ENCODE measurements at places on chromosomes 6 and 20.

- no peak for DNase-seq
Observed at GRCh38 chr6:71106276-71106675, 149.4 kb upstream of the B3GAT2 start.

DNA sequence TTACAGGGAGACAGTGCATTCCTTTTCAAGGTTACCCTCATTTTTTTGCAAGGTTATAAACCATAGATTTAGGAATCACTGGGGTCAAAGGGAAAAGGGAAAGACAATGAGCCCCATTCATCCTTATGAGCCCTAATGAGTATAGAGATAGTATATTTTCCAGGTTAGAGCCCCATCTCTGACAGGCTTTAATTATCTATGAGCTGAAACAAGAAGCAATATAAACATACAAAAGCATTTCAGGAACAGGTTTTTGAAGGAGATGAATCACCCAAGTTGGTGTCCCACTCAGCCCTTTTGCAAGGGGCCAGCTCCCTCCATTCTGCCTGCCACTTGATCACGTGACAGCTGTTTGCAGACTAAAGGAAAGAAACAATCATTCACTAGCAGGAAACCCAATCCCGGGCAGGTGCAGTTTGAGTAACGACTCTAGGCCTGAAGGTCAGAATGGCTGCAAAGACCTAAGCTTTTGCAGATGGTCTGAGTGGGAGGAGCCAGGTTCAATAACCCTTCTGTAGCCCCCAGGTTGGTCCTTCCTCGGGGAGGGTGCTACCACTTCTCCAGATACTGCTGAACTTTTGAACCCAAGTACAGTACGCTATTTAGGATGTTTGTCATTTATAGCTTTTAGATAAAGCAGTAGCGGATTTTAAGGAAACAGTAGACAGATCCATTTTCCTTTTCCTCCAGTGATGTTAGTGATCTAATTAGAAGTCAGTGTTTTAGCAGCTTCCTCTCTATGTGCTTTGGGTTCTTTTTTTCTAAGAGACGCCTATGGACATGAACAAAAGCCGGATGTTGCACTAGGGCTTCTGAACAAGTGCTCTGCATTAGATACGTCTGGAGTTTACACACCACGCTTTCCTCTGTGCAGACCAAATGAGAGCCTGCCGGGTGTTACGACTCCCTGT is 253.2 kb downstream of the SOX4 start:
- peak; percentile 41 for DNase-seq

- DNase-seq = no peak
Observed at GRCh38 chr20:53760025-53760441, 166.4 kb upstream of the ZNF217 start.

- no peak for DNase-seq
Observed at GRCh38 chr6:75746221-75746620, 2.8 kb upstream of the MYO6 start.

- DNase-seq = no peak
Observed at GRCh38 chr20:32777177-32777956, 15.2 kb downstream of the DNMT3B start.

- DNase-seq = no peak
Observed at GRCh38 chr6:79031821-79032590, 46.0 kb downstream of the PHIP start.

DNA sequence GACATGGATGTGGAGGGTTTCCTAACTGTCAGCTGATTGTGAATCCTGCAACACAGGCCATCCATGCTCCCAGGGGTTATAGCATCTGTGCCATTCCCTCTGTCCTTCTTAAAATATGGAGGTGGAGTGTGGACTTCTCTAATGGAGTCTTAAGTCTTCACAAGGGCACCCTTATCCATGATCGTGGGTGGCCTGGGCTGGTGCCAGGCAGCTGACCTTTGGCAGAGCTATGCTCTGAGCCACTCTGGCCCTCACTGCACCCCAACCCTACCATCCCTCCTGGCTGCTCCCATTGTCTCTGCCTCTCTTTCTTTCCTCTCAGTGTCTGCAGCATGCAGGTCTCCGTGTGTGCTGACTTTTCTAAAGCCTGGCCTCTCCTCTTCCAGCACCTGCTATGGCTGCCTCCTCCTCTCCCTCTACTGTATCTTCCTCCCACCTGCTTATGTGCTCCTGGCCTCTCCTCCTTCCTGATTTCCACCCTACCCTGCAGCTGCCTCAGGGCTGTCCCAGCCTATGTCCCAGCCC is 11.2 kb upstream of the PCMTD2 start:
- DNase-seq = no peak

GRCh38 chr6:154448448-154449096 is 61.9 kb downstream of the CNKSR3 start:
- DNase-seq = no peak

DNA sequence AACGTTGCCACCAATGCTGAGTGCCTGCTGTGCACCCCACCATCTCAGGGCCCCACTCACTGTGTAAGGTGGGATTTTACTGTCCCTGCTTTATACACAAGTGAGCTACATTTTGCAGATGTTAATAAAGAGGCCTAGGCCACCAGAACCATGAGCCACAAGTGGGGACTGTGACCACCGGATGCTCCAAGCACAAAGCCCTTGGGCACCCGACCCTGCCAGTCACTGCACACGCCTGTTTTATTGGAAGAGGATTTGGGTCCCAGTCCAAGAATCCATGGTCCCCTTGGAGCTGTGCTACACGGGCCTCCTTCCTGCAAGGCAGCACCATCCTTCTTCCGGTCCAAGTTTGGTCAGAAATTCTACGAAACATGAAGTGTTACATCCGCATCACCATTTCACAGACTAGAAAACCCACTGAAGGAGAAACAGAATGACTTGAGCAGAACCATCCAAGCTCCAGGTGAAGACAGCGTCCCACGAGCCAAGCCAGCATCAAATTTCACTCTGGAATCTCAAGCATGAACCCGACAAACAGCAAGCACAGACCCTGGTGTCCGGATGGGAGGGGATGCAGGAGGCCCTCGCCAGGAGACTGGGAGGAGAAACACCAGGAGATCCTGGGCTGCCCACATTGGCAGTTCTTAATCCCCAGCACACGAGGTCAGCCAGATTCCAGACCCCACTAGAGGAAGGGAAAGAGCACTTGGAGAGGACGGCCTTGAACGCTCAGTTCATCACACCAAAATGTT is 226.9 kb downstream of the DLL1 start:
- no peak for DNase-seq

DNA sequence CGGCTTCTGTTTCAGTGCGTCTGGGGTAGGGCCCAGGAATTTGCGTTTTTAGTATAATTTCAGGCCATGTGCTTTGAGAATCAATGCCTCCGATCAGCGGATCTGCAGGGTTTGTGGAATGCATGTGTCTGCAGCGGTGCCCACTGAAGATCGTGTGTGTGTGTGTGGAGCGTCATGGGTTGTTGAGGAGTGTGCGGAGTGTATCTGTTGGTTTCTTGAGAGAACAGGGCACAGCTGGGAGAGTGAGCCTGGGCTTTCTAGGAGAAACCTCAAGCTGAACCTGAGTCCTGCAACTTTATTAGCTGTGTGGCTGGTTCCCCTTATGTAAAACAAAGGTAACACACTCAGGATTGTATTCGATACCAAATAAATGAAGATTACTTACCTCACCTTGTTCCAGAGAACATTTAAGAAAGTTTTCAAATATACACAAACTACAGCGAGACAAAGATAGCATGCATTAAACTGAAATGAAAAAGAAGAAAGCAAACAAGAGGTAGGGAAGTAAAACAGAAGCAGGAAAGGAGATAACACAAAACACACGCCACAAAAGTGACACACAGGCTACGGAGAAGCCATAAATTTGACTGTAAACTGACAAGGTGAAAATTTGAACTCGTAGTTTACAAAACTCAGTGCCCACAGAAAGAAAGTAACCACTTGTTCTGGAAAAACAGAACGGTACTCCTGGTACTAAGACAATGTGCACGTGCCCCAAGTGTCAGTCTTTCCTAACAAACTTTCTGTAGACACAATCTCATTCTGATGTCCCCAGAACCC is 28.8 kb downstream of the PDE10A start:
- DNase-seq = no peak

DNA sequence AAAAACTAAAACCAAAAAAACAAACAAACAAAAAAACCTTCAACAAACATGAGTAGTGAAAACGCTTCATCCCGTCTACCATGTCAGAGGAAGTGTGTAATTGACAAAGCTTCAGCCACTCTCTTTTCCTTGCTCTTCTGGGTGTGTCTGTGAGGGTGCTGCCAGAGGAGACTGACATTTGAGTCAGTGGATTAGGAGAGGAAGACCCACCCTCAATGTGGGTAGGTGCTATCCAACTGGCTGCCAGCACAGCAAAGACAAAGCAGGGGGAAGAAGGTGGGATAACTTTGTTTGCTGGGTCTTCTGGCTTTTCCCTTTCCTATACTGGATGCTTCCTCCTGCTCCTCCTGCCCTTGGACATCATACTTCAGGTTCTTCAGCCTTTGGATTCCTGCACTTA is 145.6 kb downstream of the TASP1 start:
- no peak for DNase-seq

GRCh38 chr6:169162752-169163407 is 90.8 kb downstream of the THBS2 start:
- peak; percentile 24 for DNase-seq

DNA sequence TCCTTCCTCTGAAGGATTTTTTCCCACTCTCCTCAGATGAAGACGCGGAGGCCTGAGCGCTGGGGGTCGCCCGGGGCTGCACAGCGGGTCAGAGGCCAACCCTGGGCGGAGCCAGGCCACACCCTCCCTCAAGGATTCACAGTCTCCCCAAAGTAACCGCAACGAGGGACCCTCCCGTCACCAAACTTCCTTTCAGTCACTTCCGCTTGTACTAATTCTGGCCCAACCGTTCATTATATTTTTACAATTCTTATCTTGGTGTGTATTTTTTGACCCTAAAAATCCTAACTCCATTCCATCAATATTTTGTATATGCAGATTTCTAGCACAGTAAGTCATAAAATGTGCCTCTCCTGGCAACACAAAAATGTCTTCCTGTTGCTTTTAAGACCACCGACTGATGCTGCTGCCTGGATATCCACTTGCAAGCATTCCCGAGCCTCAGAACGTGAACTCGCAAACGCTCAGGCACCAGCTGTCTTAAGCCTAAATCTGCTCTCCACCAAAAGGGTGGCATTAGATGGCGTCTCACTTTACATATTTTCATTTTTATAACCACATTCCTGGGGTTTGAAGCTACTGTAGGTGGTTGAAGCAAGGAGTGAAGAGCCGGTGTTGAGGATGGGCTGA is 128.0 kb downstream of the DLL1 start:
- no peak for DNase-seq

GRCh38 chr6:168160506-168161370 is 81.7 kb upstream of the FRMD1 start:
- DNase-seq = no peak

DNA sequence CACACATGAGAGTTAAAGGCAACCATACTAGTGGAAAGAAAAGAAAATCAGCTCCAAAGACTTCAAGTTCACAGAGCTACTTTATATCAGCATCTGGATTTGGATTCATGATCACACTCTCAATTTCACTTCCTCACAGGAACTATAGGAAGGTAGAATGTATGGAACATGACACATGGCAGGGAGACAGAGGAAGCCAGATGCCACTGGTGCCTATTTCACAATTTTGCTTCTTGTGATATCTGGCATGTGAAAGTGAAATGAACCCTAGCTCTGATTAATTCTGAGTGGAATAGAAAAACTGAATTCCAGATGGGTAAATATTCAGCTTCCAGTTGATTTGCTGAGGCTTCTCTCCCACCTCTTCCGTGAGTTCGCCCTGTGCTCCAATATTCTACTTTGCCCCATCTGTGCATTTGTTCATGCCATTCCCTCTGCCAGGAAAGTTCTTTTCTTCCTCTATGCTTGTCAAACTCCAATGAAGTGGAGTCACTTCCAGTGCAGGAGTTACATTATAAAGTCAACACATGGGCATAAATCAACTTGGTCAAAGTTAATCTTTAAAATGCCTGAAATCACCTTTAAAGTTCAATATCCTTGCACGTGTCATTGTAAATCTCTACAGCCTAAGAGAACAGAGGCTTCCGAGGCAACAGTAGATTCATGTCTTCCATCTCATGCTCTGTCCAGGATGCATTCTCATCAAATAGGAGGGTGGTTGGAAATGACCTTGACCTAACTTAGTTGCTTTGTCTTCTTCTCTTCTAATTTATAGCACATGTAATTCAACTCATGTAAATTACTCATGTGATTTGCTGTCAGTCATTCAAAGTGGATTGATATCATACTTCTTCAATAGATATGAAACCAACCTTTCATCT is 275.3 kb downstream of the HIVEP2 start:
- no peak for DNase-seq

DNA sequence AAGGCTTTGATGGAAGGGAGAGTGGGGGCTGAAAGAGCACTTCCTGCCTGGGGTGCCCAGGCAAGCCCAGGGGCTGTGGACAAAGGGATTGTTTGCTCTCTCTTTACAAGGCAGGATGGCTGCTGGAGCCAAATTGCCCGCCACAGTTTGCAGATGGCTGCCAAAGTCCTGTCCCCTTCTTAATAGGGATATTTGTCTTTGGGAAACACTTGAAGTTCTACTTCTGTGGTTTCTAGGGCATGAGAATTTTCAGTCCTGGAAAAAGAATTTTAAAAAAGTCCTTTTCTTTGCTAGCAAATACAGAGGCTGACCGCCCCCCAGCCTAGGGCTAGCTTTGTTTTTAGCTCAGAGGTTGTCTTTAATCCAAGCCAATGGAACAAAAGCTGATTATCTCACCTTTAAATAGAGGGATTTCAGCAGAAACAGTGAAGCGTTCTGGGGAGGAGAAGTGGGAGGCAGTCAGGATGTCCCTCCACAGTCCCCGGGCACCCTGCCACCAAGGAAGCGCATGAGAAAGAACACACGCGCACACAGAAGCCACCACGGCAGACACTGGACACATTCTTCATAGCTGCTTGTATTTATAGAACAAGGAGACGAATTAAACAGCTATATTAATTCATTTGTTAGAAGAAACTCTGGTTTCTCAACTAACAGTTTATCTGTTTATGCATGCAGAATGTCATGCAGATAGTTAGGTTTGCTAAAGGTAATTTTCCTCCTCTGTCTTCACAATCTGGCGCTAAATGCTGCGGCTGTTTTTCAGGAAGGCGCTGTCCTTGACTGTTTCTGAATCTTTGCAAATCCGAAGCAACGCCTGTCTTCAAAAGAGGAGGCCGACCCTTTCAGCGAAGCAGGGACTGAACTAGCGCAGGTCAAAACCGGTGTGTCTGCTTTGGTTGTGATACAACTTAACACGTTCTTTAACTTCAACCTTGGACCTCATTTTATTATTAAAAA is 736.9 kb downstream of the QKI start:
- no peak for DNase-seq

- DNase-seq = no peak
Observed at GRCh38 chr6:132693478-132693877, 20.4 kb downstream of the VNN1 start.

GRCh38 chr20:54611708-54612412 is 136.5 kb downstream of the DOK5 start:
- no peak for DNase-seq

DNA sequence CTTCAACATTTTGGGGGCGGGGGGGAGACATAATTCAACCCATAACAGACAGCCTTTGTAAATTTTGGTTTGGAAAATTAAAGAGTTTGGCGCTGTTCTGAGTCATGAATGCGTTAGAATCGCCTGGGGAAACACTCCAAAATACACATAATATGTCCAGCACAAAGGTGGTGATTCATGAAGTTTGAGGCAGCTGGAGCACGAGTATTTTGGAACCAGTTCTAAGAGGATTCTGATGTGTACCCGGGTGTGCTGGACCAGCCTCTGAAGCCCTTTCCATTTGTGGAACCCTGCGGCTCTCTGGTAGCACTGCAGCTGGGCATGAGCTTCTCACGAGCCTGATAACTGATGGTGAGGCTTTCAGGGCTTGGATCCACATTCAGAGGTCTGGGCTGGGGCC is 4.7 kb downstream of the GMPR start:
- no peak for DNase-seq

All from activated CD4-positive, alpha-beta T cell treated with anti-CD3 and anti-CD28 coated beads for 48 hours (primary cell).